ENCODE measurements at places on chromosomes 3 and 15. TPM values are rescaled to one million over a fixed set of nuclear protein-coding genes. Genes with fewer than 3 reads are reported as not detected.

- no peak for DNase-seq
Observed at GRCh38 chr3:132225664-132226063, 91.5 kb upstream of the ACP3 start.

GRCh38 chr15:43751885-43752284 is 5.6 kb downstream of the PDIA3 start:
- DNase-seq = no peak

DNA sequence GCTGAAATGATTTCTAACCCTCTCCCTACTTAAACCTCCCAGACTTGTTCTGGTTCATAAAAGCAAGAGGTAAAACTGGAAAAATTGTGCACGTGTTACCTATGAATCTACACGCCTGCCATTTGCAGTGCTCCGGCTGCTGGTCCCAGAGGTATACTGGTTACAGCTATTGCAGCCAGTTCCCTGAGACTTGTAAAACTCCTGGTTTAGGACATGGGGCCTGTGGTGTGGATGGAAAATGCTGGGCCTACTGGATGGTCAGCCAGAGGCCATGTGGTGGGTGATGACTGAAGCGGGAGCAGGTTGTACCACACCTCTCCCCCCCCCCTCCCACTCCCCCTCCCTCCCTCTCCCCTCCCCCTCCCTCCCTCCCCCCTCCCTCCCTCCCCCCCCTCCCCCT is 45.0 kb downstream of the SENP2 start:
- no peak for DNase-seq

- DNase-seq = no peak
Observed at GRCh38 chr3:25854635-25855034, 64.7 kb downstream of the OXSM start.

GRCh38 chr3:88092270-88092669 is 33.2 kb downstream of the ZNF654 start:
- no peak for DNase-seq

The COL6A5 gene
- not detected for polyA plus RNA-seq

The AADACL2 gene
- polyA plus RNA-seq = not detected

- DNase-seq = no peak
Observed at GRCh38 chr3:72177075-72178050, 392.4 kb upstream of the PROK2 start.

The SLC51B gene
- not detected for polyA plus RNA-seq

The HHATL gene
- not detected for polyA plus RNA-seq

DNA sequence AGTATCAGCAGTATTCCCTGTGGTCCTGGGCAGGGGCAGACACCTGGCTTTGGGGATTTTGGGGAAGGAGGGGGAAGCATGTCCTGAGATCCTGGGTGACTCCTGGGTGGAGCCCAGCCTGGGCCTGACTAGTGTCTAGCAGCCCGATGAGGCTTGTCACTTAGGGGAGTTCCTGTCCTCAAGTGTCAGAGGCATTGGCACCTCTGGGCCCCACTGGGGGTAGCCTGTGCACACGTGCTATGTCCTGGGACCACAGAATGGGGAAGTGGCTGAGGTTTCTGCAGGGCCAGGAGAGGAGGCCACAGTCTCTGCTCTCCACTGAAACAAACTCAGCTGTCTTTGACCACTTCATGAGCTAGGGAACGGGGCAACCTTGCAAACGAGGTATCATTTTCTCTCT is 31.5 kb upstream of the ADCY5 start:
- no peak for DNase-seq

- DNase-seq = no peak
Observed at GRCh38 chr3:64327100-64327804, 102.0 kb upstream of the PRICKLE2 start.

The FAM98B gene
- 4.9 TPM for polyA plus RNA-seq

The HTR3E gene
- polyA plus RNA-seq = not detected

Measured in BJ (cell line).